ENCODE measurements at places on chromosomes 16 and 17.

GRCh38 chr16:27650073-27650701 is 100.2 kb downstream of the KATNIP start:
- DNase-seq, result no peak

GRCh38 chr17:45708707-45709290 is 75.3 kb upstream of the CRHR1 start:
- no peak for DNase-seq

DNA sequence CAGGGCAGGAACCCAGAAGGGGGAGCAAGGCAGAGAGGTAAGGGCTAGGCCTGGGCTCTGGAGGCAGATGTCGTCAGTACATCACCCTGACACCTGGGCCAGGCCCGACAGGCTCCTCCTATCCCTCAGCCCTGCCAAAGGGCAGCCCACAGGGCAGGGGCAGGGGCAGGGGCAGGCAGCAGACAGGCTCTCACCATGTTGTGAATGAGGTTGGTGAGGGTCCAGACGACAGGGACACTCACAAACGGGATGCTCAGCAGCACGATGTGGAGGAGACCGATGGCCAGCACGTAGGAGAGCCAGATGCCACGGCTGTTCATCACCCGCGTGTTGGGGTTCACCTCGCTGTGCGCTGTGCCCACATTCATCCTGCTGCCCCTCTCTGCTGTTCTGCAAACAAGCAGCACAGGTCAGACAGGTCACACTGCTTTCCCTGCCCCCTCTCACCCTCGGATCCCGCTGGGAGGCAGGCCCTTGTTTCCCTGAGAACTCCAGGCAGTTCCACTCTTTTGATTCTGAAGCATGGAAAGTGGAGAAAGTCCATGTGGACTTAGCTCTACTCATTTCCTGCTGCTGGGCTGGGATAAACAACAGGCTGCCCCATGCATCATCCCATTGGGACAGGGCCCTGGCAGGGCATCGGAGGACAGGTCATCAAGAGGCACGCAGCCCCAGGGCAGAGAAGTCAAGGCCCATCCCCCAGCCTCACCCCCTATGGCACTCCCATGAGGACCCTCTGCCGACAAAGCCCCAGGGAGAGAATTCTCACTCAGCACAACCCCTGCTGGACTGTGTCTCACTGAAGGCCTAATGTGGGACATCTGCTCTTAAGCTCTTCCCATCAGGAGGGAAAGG is 3.3 kb downstream of the ORMDL3 start:
- DNase-seq, result no peak

GRCh38 chr16:46573834-46574159 is 47.4 kb downstream of the SHCBP1 start:
- DNase-seq, result no peak

- DNase-seq, result no peak
Measured at GRCh38 chr17:5011928-5012327, 14.2 kb downstream of the KIF1C start.

GRCh38 chr17:67165201-67165600 is 79.8 kb downstream of the HELZ start:
- no peak for DNase-seq

GRCh38 chr17:720706-721539 is 6.3 kb upstream of the VPS53 start:
- no peak for DNase-seq

DNA sequence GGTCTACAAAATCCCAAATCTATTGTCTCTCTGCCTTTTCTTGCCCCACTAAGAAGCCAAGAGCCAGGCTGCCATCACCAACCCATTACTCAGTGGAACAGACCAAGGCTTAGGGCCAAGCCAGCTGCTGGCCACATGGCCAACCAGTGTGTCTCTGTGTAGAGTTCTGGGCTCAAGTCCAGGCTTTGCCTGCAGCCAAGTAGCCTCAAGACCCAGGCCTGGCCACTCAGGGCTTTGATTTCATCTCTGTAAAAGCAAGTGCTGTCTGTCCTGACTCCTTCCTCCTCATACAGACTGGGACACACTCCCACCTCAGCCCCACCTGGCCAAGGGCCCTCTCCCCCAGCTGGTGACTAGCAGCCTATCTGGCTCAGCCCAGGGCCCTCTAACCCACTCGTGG is 14.6 kb downstream of the SREBF1 start:
- DNase-seq, result peak; percentile 93

GRCh38 chr16:29820271-29820701 is at the start of gene MVP:
Gene MVP, plus strand, starts transcription at chr16:29820462. Its CDS starts 10,088 bp downstream, at chr16:29830550.
- DNase-seq, result peak; percentile 55

DNA sequence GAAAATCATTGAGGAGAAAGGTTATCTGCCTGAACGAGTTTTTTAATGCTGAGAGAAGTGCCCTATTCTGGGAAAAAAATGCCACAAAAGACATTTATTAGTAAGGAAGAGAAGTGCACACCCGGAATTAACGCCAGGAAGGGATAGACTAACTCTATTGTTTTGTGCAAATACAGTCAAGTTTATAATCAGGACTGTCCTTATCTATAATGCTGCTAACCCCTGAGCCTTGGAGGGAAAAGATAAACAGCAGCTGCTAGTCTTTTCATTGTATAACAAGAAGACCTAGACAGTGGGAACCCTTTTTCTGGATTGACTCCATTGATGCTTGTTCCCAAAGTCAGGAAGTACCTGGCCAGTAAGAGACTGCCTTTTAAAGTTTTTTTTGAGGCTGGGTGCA is 26.5 kb downstream of the BCAS3 start:
- no peak for DNase-seq

GRCh38 chr17:47898241-47898640 is 2.2 kb downstream of the SP2 start:
- DNase-seq, result no peak

- DNase-seq, result no peak
Measured at GRCh38 chr16:4147236-4147635, 31.0 kb upstream of the ADCY9 start.

DNA sequence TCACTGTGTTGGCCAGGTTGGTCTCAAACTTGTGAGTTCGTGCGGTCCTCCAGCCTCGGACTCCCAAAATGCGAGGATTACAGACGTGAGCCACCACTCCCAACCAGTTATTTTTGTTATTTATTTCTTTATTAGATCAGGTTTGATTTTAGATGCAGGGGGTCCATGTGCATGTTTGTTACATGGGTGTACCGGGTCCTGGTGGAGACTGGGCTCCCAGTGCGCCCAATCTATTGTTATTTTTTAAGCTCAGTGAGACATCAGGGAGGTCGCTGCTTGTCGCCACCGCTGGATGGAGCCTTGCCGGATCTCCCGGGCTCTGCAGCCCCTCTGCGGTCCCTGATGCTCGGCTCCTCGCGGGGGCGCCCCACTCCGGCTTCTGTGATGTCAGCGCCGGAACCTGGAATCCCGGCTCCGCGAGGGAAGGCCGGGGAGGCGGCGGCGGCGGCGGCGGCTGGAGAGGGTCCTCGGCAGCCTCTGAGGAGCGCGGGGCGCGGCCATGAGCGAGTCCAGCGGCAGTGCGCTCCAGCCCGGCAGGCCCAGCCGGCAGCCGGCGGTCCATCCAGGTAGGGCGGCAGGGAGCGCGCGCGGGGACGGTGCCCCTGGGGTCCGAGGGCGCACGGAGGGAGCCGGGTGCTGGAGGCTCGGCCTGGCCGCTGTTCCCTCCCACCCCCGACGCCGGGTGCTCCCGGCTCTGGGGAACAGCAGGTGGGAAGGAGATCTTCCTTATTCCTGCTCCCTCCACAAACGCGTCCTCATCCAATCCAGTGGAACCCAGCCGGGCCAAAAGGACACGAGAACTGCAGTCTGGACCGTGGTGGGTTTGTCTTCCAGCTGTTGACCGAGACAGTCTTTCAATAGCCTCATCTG is at the start of gene TMC7:
TSS of gene TMC7 (plus strand) at position 370 of the 870 bp plus-strand sequence. CDS start at position 500, 130 bp downstream.
- peak; percentile 67 for DNase-seq

GRCh38 chr17:39244016-39244599 is 18.4 kb upstream of the STAC2 start:
- no peak for DNase-seq

GRCh38 chr16:84199861-84200260 is 8.9 kb downstream of the ADAD2 start:
- no peak for DNase-seq

DNA sequence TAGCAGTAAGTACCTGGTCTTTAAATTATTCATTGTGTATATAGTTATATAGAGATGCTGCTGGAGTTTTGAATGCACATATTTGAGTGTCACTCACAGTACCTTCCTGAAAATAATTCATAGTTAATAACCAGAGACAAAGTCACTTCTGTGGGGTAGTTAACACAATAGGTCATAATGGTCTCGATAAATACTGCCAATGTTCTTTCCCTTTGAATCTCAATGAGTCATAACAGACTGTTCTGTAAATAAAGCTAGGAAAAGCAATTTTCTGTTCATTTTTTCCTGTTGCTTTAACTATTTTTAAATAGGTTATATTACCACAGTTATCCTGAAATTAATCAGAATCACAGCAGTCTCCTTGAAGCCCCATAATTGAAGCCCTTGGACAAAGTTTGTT is 87.2 kb downstream of the MAP2K4 start:
- no peak for DNase-seq

DNA sequence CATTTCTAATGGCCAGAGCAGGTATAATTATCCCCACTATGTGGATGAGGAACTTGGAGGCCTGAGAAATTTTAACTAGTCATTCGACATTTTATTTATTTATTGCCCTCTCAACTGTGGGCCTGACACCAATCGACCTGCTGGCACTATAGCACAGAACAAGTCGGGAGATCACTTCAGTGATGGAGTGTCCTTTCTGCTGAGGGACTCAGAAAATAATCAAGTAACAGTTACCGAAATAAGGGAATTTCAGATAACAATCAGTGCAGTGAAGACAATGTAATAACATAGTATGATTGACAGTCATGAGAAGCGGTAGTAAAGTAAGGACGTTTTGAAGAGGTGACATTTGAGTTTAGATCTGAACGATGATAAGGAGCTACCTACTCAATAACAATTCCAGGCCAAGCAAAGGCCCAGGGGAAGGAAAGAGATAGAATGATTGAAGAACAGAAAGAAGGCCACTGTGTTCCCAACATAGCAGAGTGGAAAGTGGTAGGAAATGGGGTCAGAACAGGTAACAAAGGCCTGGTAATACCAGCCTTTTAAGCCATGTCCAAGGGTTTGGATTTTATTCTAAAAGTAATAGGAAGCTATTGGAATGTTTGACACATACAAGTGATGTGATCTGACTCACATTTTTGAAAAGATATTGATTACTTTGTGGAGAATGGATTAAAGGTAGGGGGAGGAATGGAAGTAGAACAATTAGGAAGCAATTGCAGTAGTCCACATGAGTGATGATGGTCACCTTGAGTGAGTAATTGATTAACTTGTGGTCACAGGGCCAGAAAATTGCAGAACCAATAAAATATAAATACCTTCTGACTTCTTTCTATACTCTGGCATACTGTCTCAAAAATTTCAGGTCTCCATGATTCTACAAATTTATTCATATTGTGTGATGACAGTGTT is 1.4 kb downstream of the STXBP4 start:
- DNase-seq, result no peak

GRCh38 chr16:8611886-8612600 is 9.5 kb upstream of the METTL22 start:
- no peak for DNase-seq

DNA sequence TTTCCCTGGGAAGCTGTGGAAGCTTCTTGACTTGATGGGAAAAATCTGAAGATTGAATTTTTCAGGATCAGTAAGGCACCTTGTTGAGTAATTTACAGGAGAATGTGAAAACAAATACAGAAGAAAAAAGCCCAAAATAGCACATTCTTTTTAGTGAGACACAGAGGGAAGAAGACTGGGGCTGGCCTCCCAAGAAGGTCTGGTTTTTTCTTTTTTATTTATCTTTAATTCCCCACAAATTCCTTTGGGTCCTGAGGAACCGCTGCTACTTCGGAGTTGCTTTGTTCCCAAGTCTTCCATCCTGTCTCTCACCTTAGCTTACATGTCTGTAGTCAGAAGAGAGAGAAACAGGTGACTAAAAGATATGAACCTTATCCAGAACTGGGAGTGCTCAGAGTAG is 166.6 kb upstream of the NOG start:
- no peak for DNase-seq

DNA sequence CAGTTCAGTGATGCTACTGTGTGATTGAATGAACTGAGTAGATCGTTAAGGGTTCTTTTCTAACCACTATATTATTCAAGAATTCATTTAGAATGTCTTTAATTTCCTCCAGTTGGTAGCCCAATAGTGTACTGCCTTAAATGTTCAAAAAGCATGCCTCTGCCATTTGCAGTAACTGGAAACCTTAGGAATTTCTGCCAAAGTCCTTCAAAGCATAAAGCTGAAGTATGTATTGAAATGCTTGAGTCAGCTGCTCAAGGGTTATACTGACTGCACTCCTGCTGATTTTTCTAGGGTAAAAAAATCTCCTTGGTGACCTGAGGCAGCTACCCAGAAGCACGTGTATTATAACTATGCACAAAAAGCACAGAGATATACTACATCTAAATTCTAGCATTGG is 56.5 kb downstream of the SNTB2 start:
- DNase-seq, result peak; percentile 57

DNA sequence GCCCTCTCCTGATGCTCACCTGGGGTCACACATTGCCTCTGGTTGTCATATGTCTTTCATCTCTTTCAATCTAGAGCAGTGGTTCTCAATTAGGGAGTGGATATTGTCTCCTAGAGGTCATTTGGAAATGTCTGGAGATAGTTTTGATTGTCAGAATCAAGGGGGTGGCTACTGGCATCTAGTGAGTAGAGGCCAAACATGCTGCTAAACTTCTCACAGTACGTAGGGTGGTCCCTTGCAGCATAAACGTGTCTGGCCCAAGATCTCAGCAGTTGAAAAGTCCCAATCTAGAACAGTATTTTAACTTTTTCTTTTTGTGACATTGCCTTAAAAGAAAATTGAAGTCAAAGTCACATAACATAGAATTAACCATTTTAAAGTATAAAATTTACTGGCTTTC is 30.5 kb upstream of the SLC5A10 start:
- DNase-seq, result no peak

DNA sequence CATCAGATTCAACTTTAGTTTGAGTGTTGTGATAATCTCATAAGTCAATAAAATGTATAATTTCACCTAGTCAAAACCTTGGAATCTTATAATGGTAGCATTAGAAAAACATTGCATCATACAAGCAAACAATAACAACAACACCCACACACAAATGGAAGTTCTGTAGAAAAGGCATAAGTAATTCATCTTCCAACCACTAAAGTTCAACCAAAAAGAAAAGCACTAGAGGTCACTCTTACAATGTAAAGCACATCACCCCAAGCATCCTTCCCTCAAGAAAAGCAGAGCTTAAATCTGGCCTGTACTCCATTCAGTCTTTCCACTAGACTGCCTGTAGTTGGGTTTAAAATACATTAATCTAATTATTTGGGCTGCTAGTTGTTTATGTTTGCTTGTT is 1.8 kb downstream of the CNTNAP4 start:
- DNase-seq, result peak; percentile 63

DNA sequence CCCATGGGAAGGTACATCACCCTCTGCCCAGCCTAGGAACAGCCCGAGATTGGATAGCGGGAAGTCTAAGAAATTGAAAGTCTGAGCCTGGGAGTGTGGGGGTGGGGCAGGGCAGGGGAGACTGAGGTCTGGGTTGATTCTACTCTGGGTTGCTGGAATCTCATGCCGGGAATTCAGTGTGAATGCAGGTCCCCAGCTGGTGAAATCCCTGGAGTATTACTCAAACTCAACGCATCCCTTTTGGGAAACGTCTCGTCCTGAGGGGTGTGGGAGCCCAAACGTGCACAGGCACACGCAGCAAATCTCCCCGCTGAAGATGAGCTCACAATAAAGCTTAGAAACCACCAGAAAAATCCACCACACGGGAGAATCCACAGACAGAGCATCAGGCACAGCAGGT is 55.4 kb downstream of the SOCS1 start:
- no peak for DNase-seq
